ENCODE measurements at places on chromosomes 13 and 19.

- DNase-seq = no peak
These were observed 13.6 kb upstream of the FBXO17 start for GRCh38 chr19:38989066-38989605.

- DNase-seq = peak; percentile 26
These were observed 142.0 kb downstream of the ZNF737 start for GRCh38 chr19:20423381-20424197.

DNA sequence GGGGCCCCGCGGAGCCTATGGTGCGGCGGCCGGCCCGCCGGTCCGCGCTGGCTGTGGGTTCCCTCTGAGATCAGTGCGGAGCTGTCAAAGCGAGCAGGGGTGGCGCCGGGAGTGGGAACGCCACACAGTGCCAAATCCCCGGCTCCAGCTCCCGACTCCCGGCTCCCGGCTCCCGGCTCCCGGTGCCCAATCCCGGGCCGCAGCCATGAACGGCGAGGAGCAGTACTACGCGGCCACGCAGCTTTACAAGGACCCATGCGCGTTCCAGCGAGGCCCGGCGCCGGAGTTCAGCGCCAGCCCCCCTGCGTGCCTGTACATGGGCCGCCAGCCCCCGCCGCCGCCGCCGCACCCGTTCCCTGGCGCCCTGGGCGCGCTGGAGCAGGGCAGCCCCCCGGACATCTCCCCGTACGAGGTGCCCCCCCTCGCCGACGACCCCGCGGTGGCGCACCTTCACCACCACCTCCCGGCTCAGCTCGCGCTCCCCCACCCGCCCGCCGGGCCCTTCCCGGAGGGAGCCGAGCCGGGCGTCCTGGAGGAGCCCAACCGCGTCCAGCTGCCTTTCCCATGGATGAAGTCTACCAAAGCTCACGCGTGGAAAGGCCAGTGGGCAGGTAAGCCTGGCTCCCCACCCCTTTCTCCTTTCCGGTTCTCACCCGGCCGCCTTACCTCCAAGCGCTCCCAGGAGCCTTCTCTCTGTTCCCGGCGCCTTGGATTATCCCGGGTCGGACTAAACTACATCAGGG, at the start of gene PDX1:
TSS of gene PDX1 (plus strand) at position 67 of the 743 bp plus-strand sequence. CDS start at position 206, 139 bp downstream.
- peak; percentile 35 for DNase-seq

GRCh38 chr13:29654843-29655547, 59.5 kb upstream of the SLC7A1 start:
- no peak for DNase-seq

- DNase-seq = no peak
These were observed 641.6 kb upstream of the PCDH20 start for GRCh38 chr13:62057286-62057685.

- no peak for DNase-seq
These were observed 2.0 kb downstream of the LRRC4B start for GRCh38 chr19:50565984-50566903.

DNA sequence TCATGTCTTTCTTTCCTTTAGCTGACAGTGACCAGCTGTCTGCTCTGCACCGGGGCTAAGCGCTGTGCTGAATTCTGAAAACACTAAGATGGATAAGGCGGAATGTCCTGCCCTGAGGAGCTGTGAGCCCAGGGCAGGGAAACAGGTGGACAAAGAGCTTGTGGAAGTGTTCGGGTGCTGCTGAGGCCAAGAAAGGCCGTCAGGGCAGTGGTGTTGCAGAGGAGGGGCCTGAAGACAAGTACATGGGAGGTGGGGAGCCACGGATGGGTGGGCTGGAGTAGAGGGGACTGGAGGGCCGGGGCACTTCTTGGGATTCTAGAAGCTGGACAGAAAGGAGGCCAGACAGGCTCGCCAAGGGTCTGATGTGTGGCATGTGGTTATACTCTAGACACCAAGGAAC, 66.2 kb upstream of the GPR183 start:
- no peak for DNase-seq

- DNase-seq = peak; percentile 50
These were observed 6.0 kb upstream of the NKPD1 start for GRCh38 chr19:45166723-45167252.

DNA sequence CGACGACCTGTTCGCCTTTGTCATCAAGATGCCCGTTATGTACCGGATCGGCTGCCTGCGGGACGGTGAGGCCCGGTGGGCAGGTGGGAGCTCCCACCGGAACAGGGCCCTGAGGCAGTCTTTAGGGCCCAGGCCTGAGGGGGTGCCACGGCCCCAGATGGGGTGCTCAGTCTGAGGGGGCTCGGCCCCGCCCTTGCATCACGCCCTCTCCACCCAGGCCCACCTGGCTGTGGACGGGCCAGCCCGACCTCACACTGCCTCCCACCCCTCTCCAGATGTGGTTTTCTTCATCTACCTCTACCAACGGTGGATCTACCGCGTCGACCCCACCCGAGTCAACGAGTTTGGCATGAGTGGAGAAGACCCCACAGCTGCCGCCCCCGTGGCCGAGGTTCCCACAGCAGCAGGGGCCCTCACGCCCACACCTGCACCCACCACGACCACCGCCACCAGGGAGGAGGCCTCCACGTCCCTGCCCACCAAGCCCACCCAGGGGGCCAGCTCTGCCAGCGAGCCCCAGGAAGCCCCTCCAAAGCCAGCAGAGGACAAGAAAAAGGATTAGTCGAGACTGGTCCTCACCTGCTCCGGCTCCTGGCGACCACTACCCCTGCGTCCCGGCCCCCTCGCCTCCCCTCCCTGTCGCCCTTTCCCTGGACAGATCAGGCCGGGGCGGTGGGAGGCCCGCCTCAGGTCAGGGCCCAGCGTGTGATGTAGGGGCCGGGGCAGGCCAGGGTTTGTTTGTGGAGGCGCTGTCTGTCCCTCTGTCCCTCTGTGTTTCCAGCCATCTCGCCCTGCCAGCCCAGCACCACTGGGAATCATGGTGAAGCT, 8.7 kb upstream of the RELB start:
- DNase-seq = no peak

GRCh38 chr19:10555610-10555973, 10.2 kb downstream of the KRI1 start:
- DNase-seq = no peak

All from lung microvascular endothelial cell (primary cell).